Activated CD4-positive, alpha-beta T cell treated with anti-CD3 and anti-CD28 coated beads, Interleukin-2, amount 50 U/mL, for 4 hours (primary cell): ENCODE measurements at places on chromosomes 16 and 17.

DNA sequence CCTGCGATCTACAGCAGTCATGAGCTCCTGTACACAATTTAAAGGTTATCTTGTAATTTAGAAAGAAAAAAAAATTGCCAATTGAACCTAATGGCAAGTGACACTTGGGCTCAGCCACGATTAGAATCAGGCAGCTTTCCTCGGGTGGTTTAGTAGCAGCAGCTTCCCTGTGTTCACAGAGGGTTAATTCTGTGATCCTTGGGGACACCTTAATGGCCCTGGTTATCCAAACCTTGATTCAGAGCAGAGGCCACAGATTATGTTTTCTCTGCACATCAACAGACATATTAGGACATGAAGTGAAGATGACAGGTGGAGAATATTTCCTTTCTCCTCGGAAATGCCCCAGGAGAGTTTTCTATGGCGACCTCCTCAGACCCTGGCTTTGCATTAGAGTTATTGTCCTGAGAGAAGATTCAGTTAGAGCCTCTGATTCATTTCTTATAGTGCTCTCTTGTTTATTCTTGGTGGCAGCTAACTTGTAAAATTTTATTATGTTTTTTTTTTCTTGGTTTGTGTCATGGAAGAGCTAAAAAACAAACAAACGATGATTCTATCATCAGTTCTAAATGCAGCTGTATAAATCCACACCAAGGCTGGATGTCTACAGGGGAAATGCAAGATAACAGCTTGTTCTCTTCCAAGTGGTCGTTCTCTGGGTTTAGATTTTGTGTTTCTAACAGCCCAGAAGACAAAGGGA lies 351.2 kb upstream of the DYNLRB2 start:
- no peak for DNase-seq

GRCh38 chr16:68436581-68436980 lies 11.7 kb downstream of the SMPD3 start:
- no peak for DNase-seq

- DNase-seq, result peak; percentile 53
Observed at GRCh38 chr16:28182183-28182582, 29.6 kb downstream of the XPO6 start.

DNA sequence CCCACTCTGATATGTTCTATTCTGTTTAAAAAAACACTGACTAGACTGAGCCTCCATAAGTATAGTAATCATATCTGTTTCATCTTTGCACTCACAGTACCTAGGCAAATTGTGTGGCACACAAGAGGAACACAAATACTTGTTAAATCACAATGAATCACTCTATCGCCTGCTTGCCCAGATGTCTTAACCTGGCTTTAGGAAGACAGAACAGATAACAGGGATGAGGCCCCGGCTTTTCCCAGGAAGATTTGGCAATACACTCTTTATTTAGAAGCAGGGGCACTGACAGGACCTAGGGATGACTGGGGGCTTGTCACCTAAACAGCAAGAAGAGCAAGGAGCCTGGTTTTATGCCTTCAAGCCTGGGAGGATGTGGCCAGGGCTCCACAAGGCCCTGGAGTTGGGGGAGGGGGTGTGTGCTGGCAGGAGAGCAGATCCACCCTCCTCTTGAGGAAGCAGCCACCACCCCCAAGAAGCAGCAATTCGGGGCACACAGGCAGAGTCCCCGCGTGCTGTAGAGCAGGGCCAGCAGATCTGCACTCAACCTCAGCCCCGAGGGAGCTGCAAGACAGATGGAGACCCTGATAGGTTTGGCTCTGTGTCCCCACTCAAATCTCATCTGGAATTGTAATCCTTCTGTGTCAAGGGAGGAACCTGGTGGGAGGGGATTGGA lies 41.0 kb upstream of the KSR1 start:
- no peak for DNase-seq

GRCh38 chr16:14365200-14365851 lies 264.7 kb downstream of the PARN start:
- no peak for DNase-seq

GRCh38 chr16:68296693-68297092 lies 14.1 kb downstream of the SLC7A6OS start:
- DNase-seq, result no peak

GRCh38 chr16:31537362-31538242 lies 9.9 kb downstream of the AHSP start:
- no peak for DNase-seq

DNA sequence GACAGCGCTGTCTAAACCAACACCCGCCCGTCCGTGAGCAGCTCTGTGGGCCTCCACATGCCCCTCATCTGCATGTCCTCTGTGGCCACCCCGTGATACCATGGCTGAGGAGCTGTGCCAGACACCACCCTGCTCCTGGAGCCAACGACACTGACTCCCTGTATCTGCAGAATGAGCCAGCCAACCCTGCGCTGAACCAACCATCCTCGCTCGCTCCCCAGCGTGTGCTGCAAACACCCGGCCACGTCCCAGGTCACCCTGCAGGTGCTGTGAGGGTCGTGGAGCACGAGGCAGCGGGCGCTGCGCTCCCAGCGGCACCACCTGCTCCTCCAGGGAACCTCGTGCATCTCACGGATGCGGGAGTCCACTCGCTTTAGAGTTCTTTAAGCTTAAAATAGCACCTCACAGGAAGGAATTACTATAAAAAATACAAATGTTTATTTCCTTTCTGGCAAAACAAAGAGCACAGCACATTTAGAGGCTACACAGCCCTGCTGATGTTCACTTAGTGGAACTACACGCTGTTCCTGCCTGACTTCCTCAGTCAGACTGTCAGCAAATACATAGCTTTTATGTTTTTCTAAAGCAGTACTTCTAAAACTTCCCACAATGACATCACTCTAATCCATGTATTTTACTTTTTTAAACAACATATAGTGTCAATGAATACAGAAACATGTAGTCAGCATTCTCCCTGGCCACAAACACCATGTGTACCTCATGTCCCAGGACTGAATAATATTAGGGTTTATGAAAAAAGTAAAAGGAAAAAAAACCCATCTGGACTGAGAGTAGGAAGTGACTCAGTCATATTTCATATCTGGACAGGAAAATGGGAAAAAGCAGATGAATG lies 43.5 kb downstream of the MAP1LC3B start:
- no peak for DNase-seq

DNA sequence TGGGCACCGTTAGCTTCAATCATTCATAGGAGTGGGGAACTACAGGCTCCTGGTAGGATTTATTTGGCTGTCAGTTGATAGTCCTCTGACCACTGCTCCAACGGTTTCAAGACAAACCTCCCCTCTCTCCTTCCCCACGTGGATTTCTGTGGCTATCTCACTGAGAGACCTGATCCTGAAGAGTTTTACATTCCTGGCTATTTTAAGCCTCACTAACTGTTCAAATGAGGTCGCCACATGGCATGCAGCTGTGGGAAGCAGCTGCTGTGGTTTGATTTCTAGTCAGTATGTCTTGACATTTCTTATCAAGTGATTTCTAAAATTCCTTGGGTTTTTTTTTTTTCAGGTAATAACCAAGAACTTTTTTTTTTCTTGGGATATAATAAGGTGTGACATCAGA lies 38.3 kb downstream of the CDK5R1 start:
- no peak for DNase-seq

- peak; percentile 1 for DNase-seq
Observed at GRCh38 chr16:71746442-71747046, 22.0 kb upstream of the PHLPP2 start.

DNA sequence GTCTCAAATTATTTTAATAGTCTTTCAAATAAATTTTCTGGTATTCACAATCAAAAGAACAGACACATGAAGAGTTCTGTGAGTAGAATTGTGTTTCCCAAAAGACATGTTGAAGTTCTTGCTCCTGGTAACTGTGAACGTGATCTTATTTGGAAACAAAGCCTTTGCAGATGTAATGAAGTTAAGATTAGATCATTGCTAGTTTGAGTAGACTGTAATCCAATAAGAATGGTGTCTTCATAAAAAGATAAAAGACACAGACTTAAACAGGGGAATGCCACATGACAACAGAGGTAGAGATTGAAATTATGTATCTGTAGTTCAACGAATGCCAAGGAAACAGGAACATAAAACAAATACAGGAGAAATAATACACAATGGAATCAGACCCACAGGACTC lies 357.4 kb upstream of the CA10 start:
- DNase-seq, result no peak

DNA sequence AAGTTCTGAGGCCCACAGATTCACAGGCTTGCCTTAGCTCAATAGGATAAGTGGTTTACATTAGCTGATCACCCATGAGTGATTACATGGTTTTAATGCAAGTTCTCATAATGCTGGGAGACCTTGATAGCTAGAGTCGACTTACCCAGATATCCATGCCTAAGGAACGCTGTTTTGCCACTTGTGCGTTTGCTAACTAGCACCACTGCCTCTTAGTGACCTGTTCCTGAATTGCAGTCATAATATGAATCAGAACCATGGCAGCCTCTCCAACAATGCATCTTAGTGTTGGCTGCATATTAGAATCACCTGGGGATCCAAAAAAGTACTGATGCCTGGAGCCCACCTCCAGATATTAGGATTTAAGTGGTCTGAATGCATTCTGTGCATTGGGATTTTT lies 251.1 kb upstream of the CDH5 start:
- no peak for DNase-seq

DNA sequence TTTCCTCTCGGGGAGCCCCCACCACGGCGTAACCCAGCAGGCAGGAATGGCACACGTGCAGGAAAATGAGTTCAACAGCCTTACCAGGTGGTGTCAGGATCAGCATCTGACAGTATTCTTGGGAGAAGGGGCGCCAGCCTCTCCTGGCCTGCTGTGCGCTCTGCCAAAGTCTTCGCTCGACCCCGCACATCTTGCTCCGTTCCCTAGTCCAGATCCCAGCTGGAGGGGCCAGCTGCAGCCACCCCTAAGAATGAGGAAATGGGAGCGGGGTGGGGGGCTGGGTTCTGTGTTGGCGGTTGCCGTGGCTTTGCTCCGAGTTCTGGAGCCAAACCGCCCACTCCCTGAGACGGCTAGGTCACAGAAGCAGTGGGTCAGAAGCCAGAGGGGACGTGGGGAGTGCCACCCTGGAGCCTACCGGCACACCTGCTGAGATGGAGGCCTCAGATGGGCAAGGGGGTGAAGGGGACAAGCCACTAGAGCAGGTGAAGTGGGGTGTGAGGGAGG lies at the start of gene CHCT1:
CHCT1 (plus strand) TSS at position 328 of the 504 bp plus-strand sequence; CDS start at position 432, 104 bp downstream.
- DNase-seq, result no peak

DNA sequence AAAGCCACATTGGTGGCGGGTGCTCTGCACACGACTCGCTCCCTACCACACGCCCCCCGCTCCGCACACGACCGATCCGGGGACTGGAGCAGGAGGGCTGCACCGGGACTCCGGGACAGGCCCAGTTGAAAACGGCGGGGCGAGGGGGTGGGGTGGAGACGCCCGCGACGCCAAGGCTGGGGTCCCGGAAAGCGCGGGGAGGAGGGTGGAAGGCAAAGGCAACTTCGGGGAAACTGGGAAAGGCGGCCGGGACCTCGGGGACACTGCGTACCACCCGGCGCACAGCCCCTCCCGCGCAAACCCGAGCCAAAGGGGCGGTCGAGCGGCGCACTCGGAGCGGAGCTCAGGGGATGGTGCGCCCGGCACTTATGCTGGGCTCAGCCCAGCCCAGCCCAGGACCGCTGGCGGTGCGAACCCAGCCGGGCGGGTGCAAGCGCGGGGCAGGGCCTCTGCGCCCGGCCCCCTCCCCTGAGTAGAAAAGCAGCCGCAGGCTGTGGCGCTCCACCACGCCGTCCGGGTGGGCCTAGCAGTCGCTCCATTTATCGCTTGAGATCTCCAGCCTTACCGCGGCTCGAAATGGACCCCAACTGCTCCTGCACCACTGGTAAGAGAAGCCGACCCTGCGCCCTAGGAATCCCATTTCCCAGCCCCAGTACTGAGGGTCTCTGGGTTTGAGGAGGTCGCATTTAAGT lies at the start of gene MT1M:
MT1M (plus strand) TSS at position 504 of the 692 bp plus-strand sequence; CDS start at position 577, 73 bp downstream.
- no peak for DNase-seq
